NCI-H69 (cell line): ENCODE measurements at places on chromosomes 3 and 15.

DNA sequence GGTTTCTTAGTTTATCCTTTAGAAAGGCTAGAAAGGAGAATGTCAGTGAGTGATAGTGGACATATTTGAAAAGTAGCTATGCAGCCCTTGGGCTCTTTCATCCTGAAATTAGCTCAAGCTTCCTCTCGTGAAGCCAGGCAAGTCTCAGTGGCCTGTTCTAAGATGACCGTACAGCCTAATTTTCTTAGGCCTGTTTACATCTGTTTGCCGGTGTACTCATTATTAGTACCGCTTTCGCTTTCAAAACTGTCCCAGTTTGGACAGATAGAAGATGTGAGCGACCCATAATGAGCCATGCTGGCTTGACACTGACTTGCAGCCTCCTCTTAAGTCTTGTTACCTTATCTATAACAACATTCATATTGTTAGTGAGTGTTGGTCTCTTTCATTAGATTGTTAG is 5.7 kb upstream of the ARL14 start:
- DNase-seq: no peak

DNA sequence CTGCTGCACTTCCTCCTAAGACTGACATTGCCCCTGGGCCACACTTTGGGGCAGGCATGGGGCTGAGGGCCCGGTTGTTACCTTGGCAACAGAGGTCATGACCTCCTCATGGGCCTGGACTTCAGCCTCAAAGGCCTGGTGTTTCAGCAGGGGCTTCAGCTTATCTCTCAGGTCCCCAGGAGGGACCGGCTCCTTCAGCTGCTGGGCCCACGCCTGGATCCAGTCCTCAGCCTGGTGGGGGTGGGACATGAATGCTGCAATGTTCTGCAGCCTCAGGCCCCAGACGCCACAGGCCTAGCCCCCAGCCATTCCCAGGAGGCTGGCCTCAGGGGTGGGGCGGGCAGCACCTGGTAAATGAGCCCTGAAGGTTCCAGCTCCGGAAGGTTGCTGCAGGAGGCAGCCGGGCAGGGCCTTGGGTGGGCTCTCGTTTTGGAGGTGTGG is 27.6 kb downstream of the SPTBN5 start:
- DNase-seq: no peak

DNA sequence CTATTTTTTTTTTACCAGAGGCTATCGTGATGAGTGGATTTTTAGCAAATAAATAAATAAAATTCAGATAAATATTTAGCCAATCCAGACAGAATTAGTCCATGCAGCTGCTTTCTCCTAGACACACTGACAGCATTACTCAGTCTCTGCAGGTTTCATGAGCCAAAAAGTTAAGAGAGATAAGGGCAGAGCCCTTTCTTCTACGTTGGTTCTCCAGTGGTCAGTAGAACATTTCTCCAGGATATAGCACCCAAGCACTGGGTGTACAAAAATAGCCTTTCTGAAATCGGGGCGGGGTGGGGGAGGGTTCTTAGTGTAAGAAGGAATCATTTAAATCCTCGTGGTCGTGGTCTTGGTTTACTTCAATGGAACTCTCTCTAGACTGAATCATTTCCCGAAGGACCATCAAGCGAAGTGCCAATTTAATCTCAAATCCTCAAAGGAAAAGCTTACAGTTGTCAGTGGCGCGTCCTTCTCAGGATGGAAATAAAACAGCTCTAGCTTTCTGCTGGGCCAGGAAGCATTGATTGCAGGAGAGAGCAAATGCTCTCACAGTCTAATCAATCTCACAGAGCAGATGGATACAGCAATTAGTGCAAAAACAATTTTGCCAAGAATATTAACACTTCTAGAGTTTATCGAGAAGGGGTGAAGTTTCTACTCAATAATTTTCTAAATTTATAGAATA is 86.2 kb downstream of the SATB1 start:
- no peak for DNase-seq

GRCh38 chr15:63188247-63188925 is 1.0 kb upstream of the RAB8B start:
- DNase-seq: no peak

GRCh38 chr15:32715276-32715675 is 2.5 kb upstream of the GREM1 start:
- no peak for DNase-seq

GRCh38 chr3:67557848-67558355 is 96.5 kb downstream of the SUCLG2 start:
- peak; percentile 89 for DNase-seq

- peak; percentile 68 for DNase-seq
These were observed 62.8 kb upstream of the CMTM8 start for GRCh38 chr3:32175607-32176197.

- DNase-seq: no peak
These were observed 40.4 kb upstream of the C15orf39 start for GRCh38 chr15:75161106-75161916.

GRCh38 chr3:126959921-126960603 is 22.9 kb upstream of the PLXNA1 start:
- peak; percentile 92 for DNase-seq

DNA sequence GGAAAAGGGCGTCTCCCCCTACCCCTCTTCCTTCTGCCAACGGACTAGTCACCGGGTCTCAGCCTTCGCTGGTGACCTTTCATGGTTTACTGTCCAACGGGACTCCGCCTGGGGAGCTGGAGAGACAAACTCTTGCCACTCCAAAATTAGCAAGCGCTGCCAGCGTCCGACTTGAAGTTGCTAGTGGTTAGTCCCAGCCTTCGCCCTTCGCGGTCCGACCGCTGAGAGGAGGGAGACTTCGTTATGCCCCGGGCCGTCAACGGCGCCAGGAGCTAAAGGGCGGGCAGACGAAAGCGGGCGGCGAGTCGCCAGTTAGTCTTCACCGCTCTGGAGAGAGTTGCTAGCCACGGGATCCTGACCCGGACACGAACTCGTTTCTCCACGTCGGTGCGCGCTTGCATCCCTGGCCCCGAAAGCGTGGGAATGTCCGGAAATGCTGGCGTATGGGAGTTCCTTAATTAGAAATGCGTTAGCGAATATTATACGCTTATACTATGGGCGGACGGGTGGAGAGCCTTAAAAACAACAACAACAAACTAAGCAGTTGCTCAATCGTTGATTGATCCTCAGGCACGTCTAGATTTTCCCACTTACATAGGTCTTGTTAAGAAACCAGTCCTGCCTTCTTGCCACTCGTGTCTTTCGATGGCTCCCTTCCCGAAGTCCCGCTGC is 716 bp downstream of the SMC4 start:
- DNase-seq: peak; percentile 63

GRCh38 chr3:52923963-52924362 is 26.6 kb upstream of the STIMATE start:
- no peak for DNase-seq

DNA sequence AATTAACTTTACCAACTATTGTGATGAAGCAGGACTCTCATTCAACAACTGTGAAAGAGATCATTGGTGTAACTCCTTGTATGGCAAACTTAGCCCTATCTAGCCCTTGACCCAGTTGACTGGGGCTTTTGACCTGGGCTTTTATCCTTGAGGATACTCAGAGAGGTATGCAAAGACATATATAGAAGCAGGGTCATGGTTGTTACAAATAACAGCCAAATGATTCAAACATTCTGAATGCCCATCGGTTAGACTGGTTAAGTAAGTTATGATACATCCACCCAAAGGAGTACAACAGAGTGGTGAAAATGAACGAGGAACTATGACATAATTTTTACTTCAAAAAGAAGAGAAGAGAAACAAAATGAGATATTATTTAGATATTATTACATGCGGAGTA is 38.2 kb upstream of the ALDH1A3 start:
- DNase-seq: no peak

- DNase-seq: no peak
These were observed 34.2 kb upstream of the SPTBN5 start for GRCh38 chr15:41928100-41928499.

DNA sequence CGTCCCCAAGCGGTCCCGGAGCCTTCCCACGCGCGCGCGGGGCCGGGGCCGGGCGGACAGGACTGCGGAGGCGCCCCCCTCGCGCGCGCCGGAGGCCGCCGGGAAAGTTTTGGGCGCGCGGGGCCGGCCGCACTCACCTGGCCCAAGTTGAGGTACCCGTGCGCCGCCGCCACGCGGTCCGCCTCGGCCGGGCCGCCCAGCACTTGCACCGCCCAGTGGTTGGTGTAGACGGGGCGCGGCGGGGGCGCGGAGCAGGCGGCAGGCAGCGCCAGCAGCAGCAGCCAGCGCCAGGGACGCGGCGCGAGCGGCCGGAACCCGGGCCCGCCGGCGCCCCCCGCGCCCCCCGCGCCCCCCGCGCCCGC is 289 bp downstream of the PCSK6 start:
- DNase-seq: peak; percentile 67
